Stimulated activated CD4-positive, alpha-beta T cell treated with anti-CD3 and anti-CD28 coated beads, Interleukin-4, amount 100 ng/mL, for 24 hours (primary cell): ENCODE measurements at places on chromosomes 16 and 17.

DNA sequence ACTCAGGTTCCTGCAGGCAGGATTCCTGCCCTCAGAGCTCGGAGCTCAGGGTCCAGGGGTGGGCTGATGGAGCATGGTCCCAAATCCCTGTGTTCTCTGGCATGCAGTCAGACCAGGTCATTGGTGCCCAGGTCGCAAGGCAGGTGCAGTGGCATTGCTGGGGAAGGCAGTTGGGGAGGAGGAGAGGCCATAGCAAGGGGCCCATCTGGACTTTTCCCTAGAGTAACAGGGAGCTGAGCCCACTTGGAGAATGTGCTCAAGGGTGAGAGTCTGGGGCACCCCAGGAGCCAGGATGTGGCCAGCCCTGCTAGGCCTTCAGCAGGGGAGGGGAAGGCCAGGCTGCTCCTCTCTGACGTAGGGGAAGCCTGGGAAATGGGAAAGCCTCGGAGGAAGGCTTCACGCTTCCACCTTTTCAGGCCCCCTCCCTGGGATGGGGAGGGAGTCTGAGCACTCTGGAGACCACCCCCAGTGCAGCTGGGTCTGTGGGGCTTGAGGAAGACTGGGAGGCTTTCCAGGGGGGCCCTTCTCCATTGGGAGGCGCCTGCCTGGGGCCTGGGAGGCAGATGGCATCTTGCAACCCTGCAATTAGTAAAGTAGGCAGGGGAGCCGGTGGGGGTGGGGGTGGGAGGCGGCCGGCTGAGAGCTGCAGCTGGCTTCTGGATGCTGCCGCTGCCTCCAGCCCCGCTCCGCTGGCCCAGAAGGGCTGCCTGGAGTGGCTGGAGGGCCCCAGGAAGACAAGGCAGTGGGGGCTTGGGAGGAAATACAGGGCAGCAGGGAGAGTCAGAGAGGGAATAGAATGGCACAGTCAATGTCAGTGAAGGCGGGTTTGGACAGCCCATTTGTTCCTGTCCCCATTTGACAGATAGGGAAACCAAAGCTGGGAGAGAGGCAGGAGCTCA, 21.1 kb upstream of the DOK4 start:
- no peak for DNase-seq

DNA sequence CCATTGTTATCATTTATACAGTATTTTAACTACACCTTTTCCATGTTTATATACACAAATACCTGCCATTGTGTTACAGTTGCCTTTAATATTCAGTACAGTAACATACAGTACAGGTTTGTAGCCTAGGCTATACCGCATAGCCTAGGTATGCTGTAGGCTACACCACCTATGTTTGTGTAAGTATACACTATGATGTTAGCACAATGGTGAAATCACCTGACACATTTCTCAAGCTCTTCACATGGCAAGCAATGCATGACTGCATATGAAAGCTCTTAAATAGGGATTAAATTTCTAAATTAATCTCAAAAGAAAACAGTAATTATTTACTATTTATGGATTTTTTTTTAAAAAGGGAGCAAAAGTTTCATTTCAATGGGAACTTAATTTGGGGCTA, 12.0 kb downstream of the LRRC37B start:
- no peak for DNase-seq

GRCh38 chr16:3690470-3690928, 26.8 kb downstream of the TRAP1 start:
- peak; percentile 84 for DNase-seq

DNA sequence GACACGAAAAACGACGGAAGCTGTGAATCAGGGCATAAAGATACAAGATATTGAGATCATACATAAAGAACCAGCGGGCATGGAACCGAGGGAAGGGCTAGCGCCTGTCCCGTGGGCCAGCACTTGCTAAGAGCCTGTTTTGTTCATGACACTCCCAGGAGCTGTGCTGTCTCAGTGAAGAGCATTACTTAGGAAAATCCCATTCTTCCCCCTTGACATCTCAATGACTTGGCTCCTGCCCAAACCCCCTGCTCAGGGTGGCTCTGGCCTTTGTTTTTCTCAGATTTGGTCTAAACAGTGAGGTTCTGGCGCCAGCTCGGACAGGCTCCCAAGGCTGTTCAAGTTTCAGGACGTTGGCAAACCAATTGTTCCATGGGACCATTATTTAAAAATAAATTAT, 79.1 kb upstream of the SEC14L1 start:
- no peak for DNase-seq

- no peak for DNase-seq
Observed at GRCh38 chr17:40539711-40540411, 25.4 kb downstream of the CCR7 start.

DNA sequence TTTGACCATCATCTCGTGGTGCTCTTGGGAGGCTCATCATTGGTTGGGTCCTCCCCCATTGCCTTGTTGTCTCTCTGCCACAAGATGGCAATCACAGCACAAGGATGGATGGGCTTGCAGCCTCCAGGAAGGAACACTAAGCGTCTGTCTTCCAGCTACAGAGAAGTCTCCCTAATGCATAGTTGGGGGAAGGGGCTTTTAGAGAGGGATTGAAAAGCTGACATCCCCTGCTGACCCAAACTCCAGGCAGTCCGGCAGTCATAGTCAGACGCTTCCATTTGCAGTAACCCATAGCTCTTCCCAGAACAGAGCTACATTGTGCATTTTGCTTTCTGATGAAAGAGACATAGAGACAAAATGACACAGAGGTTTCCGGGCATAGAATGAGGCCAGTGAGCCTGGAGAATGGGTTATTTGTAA, 111.4 kb downstream of the UTP18 start:
- peak; percentile 53 for DNase-seq

- no peak for DNase-seq
Observed at GRCh38 chr17:1597861-1598342, 30.7 kb downstream of the SLC43A2 start.

- DNase-seq: peak; percentile 53
Observed at GRCh38 chr17:3843935-3844516, 2.0 kb downstream of the NCBP3 start.

DNA sequence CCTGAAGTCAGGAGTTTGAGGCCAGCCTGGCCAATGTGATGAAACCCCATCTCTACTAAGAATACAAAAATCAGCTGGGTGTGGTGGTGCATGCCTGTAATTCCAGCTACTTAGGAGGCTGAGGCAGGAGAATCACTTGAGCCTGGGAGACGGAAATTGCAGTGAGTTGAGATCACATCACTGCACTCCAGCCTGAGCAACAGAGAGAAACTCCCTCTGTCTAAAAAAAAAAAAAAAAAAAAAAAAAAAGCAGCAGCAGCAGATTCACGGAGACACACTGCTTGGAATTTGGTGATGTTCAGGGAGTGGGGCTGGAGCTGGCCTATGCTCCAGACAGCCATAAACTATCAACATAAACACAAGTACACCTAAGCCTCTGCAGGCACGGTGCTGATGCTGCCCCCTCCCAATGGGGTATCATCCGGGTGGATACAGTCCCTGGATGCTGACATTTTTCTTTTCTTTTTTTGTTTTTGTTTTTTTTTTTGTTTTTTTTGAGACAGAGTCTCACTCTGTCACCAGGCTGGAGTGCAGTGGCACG, 39.6 kb upstream of the RHOT1 start:
- DNase-seq: no peak

GRCh38 chr17:61158376-61158775, 241.3 kb upstream of the TBX2 start:
- no peak for DNase-seq

- no peak for DNase-seq
Observed at GRCh38 chr17:40321961-40322357, 13.0 kb downstream of the RARA start.

GRCh38 chr16:53212893-53213223, 158.1 kb downstream of the CHD9 start:
- no peak for DNase-seq

DNA sequence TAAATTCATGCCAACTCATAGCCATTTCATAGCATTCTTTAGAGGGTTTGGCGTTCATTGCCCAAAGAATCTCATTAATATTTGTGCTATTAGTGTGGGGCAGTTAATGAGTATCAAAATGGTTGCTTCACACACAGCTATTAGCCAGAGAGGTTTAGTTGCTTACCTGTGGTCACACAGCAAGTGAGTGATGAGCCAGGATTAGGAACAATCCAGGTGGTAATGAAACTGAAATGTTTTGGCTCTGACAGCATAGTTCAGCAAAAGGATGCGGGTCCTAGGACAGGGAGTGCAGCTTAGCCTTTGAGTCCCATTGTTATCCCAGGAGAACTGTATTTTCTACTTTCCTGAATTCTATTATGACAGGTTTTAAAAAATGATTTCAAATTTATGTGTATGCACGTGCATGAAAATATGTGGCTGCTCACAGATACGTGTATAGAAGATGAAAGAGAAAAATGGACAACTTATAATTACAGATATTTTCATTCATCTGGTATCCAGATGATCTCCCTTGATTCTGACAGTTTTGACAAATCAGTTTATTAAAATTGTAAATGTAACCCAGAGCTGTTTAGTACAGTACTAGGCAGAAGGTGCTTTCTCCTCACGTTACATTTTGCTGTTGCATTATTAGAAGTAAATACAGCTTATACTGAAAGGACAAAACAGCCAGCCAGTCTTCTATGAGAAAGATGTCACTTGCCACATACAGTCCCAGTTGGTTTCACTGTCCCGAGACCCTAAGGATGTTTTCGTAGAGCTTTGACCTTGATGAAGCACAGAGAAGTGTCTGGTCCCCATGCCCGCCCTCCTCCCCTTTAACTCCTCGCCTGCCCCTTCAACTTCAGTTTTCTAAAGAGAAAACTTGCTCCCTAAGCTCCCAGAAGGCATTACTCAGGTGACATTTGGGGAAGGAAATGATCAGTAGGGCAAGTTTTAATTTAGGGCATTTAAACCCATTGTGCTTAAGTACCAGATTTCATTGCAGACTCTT, 99.8 kb upstream of the TBX2 start:
- DNase-seq: no peak

GRCh38 chr17:76914937-76915336, 46.7 kb downstream of the MGAT5B start:
- no peak for DNase-seq

DNA sequence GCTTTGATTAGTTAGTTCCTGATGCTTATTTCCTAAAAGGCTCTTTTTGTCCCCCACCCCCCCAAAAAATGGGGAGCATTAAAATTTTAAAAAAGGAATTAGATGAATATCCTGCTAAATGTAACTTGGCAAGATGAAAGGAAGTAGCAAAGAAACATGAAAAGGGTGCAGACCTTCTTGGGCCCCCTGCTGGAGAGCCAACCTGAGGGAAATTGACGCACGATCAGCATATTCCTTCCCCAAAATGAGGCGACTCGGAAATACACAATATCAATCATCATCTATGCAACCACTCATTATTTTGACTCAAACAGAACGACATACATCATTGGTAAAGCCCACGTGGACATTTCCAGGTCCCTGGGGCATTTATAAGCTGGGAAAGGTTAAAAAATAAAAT, 59.7 kb downstream of the GRIN2A start:
- DNase-seq: no peak

- DNase-seq: no peak
Observed at GRCh38 chr17:73427198-73427597, 115.4 kb upstream of the CDC42EP4 start.

DNA sequence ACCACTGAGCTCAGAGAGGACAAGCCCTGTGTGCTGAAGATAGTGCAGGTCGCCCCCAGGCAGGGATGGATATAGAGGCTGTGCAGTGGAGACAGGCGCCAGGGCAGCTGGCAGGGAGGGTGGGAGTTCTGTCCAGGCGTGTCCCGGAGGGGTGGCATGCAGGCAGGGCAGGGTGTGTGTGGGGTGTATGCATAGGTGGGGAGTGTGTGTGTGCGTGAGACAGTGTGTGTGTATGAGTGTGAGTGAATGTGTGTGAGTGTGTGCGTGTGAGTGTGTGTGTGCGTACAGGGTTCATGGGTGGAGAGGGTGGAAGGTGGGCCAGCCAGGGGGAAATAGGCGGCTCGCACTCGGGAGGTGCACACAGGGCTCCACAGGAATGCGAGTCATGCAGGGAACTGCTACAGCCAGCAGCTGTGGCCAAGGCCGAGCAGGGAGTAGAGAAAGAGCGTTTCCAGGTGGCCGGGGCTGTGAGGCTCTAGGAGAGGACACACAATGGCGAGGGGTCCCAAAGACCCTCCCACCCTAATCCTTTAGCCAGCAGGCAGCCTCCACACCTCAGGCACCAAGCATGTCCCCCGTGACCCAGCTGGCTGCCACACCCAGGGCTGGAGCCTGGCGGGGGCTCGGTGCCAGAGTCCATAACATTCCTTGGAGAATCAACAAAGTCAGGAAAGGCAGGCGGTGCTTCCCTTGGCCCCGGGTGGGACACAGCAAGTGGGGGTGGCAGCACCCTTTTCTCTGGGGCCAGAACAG, 4.6 kb downstream of the PLCD3 start:
- no peak for DNase-seq

GRCh38 chr17:78210111-78210510, 3.9 kb upstream of the BIRC5 start:
- DNase-seq: no peak

DNA sequence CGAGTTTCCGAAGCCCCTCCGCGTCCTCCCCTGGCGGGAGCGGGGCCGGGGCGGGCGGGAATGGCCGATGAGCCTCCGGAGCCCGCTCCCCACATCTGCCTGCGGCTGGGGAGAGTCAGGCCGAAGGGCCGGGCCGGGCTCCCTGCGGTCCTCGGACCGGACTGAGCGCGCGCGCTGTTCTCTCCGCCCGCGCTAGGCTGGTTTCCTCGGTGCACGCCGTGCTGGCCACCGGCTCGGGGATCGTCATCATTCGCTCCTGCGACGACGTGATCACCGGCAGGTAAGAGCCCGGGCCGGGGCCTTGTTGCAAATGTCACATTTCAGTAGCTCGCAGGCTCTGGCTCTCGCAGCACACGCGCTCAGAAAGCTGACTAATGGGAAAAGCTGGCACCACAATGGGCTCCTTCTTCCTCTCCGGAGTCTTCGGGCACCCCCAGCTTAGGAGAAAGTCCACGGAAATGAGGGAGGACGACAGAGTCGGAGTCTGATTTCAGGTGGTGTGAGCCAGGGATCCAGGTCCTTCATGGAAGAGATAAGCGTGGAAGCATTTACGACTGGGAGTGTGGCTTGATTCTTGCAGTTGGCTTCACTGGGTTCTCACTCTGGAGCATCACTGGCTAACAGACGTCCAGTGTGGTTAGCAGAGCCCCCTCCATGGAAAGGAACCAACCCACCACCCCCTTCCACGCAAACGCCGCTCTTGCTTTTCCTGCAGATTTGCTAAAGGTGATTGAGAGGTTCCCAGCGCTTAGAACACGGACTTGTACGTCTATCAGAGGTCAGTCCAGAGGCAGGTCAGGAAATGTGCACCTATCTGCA, 715 bp downstream of the TLCD3A start:
- DNase-seq: peak; percentile 36

- no peak for DNase-seq
Observed at GRCh38 chr17:8190506-8190905, 526 bp upstream of the BORCS6 start.

GRCh38 chr16:47492428-47493377, 31.6 kb downstream of the PHKB start:
- DNase-seq: no peak

GRCh38 chr16:77212741-77213541, 13.7 kb downstream of the SYCE1L start:
- peak; percentile 74 for DNase-seq

- no peak for DNase-seq
Observed at GRCh38 chr17:76686538-76687297, 24.0 kb downstream of the MXRA7 start.

GRCh38 chr16:67936880-67937605, 393 bp upstream of the PSMB10 start:
- peak; percentile 82 for DNase-seq
